EH (cell line): ENCODE measurements at places on chromosomes 5 and 9.

DNA sequence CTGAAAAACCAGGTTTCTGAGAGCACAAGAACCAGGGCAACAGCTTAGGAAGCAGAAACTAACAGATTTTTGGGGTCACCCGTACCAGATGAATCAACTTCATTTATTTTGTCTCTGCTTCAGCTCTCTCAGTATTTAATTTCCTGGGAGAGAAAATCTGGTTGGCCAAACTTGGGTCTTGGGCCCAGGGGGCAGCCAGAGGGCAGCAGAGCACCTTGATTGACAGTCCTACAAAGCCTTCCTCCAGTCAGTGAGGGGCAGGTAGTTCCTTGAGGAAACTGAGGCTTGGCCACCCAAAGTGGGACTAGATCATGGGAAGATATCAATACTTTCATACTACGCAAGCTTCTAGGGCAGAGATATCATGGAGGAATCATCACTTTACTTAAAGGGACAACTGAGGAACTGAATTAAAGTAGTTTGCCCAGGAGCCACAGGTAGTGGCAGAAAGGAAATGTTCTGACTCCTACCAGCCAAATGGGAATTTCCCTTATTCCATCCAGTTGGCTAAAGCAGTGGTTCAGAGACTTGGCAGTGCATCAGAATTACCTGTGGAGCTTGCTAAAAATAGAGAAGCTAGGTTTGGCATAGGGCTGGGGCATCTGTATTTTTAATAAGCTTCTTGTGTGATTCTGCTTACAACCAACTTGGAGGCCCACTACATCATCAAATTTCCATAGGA is 21.5 kb upstream of the ARHGAP26 start:
- DNase-seq = peak; percentile 21

- no peak for DNase-seq
Measured at GRCh38 chr5:6195711-6196358, 182.5 kb downstream of the MED10 start.

DNA sequence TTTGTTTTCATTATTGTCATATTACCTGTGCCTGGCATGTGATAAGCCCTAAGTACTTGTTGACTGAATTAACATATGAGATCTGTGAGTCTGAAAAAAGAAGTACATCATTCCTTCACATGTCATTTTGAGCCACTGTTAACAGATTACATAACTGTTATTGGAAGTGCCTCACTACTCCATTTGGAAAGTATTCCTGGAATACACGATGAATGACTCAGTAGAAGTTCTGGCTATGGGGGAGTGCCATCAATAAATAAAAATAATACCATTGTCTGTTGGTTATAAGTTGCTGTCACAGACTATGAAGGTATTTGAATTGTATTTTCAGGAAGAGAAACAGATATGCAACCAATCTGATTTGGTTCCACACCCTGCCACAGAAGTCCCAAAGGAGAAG is 12.9 kb downstream of the NIPSNAP3B start:
- DNase-seq = peak; percentile 51

DNA sequence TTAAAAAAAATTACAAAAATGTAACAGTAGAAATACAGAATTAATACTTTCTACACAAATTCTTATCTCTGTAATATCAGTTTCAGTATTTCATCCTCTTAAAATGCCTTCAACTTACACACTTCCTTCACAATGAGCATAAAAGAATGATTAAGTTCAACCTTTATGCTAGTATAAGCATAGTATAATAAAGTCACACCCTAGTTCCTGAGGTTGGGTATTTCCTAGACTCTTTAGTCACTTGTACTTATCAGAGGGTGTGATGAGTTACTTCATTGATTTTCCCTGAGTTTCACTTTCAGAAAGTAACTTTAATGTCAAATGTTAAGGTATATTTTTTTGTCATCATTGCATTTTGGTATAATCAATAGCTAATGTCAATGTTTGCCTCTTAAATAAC is 302.4 kb downstream of the PDE4D start:
- DNase-seq = no peak

DNA sequence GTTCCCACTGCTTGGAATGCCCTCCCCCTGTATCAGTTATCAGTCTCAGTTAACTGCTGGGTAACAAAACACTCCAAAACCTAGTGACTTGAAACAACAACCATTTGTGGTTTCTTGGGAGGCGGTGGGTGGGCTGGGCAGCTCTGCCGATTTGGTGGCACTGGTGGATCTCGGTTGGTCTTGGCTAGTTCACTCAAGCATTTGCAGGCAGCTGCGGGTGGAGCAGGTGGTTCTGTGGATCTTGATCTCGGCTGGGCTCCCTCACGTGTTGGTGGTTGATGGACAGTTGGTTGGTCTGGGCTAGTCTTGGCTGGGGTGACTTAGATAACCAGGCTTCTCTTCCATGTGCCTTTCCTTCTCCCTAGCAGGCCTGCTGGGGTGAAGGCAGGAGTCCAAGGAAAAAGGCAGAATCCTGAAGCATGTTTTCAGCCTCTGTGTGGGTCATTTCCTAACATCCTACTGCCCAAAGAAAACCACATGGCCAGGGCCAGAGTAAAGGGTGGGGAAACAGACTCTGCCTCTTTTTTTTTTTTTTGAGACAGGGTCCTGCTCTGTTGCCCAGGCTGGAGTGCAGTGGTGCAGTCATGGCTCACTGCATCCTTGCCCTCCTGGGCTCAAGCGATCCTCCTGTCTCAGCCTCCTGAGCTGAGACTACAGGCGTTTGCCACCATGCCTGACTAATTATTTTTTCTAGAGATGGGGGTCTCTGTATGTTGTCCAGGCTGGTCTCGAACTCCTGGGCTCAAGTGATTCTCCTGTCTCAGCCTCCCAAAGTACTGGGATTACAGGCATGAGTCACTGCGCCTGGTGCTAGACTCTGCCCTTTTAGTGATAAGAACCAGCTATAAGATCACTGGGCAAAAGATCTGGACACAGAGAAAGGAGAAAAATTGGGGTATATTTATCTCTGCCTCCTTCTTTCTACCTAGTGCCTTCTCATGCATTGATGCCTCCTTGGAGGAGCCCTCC is 183.7 kb downstream of the RGS3 start:
- DNase-seq = no peak

GRCh38 chr5:107764282-107764681 is 93.5 kb upstream of the EFNA5 start:
- no peak for DNase-seq

GRCh38 chr9:123912167-123912897 is 17.6 kb downstream of the DENND1A start:
- no peak for DNase-seq

DNA sequence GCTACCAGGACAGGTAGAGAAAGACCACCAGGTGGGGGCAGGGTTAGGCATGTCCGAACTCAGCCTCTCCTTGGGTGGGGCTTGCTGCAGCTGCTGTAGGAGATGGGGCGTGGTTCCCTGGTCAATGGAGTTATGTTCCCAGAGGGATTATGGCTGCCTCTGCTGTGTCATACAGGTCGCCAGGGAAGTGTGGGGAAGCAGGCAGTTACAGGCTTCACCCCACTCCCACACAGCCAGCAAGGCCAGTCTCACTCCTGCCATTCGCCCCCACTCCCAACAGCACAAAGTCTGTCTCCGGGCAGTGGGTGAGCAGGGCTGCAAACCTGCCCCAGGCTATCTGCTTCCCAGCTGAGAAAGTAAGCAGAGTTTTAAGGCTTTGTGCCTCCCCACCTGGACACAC is 20.0 kb upstream of the CEP72 start:
- no peak for DNase-seq

GRCh38 chr5:43190755-43191603 is 1.0 kb upstream of the NIM1K start:
- DNase-seq = peak; percentile 57

DNA sequence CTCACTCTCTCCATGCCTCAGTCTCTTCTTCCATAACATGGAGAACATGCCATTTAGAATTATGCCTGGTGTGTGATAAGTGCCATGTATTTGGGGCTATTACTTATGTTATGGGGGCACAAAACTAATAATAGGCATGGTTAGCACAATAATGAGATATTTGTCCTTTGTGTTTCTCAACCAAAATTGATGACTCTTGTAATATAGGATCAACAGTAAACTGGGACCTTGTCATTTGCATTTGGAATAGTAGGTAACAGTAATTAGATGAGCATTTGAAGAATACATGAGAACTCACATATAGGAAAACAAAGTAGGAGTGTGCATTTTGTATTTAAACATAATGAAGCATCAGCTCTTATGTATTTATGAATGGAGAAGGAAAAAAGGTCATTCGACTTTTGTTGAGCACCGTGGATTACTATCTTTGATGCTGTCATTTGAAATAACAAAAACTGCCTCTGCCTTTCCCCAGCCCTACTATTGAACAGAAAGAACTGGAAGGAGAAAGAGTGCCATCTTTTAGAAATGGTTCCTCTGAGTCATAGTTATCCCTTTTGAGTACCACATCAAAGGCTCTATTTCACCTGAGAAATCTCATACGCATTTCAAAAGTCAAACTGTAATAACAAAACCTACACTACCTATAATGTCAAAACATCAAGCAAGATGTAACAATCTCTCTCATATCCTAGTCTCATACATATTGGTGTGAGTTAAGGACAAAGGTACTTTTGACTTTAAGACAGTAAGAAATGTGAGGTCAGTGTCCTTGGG is 655.2 kb downstream of the PDE4D start:
- DNase-seq = no peak

GRCh38 chr5:1387876-1388275 is 43.0 kb upstream of the CLPTM1L start:
- no peak for DNase-seq

- DNase-seq = no peak
Measured at GRCh38 chr5:143350341-143350740, 53.1 kb downstream of the NR3C1 start.

GRCh38 chr5:119478781-119479180 is 26.5 kb downstream of the HSD17B4 start:
- peak; percentile 11 for DNase-seq

GRCh38 chr9:110451726-110452125 is 114.1 kb upstream of the TXNDC8 start:
- no peak for DNase-seq

- DNase-seq = no peak
Measured at GRCh38 chr5:66896171-66896570, 300.0 kb downstream of the MAST4 start.

DNA sequence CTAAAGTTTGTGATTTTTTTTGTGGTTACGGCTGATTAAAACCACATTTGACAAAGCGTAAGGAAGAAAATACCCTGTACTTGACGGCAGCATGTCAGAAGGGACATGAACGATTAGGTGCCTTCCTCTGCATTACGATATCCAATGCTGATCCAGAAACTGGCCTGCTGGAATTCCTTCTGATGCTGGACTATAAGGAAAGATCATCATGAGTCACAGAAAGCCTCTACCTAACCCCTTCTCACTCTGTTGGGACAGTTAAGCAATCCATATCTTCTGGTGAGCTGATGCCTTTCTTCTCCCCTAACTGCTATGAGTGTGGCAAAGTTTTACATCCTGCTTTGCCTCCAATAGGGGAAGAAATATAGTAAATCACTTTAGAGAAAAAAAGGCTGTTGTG is 78.4 kb upstream of the PAPPA start:
- peak; percentile 83 for DNase-seq

DNA sequence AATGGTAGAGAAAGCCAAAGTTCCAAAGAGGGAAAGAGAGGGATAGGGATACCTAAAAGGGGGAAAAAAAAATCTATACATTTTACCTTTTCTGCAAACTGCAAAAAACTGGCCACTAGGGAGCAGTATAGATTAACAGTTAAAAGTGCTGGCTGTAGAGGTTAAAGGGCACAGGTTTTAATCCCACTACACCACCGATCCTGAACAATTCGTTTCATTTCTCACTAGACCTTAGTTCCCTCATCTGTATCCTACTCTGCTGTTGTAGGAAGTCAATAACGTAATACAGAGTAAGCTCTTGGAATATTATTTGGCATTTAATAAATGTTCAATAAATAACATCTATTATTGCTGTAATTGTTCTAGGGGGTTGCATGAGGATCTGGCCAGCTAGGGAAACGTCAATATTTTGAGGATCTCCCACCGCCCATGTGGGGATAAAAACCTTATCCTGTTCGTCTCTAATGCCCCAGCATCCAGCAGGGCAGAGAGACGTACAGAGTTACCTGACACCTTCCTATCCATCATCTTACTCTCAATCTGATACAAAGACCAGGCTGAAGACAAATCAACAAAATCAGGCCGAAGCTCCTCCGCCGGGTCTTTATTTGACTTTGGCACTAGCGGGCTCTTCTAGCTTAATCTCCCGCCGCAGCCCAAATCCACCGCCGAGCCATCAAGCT is 757 bp downstream of the CDC26 start:
- DNase-seq = peak; percentile 63

DNA sequence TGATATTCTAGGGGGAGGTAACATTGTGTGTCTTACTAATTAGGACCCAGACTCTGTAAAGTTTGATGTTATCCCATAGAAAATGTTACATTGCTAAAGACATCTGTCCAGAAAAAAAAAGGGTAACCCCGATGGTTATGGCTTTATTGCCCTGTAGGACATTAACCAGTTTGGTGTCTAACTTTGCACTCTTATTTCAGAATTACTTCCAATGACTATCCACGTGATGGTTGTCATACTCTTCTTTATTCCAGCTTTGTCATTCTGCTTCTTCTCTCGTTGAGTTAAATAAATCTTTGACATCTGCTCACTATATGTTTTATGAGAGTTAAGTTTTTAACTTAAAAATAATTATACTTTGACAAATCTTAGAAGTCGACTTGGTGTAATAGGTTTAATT is 180.4 kb upstream of the ANKRD55 start:
- DNase-seq = no peak

DNA sequence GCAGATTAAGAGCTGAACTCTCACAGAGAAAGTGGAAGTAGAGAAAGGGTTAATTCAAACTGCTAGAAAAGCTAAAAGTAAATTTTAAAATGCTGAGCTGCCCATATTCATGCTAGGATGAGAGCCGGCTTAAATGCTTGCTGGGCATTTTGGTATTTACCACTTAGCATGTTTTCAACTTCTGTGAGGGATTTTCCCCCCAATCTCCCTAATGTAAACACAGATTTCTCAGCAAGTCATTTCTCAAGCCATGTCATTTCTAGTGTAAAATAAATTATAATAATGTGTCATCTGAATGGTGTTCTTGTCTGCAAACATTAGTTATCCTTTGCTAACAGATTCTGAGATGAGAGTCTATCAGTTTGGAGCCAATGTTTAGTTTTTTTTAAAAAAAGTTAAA is 22.3 kb downstream of the RPS23 start:
- no peak for DNase-seq

DNA sequence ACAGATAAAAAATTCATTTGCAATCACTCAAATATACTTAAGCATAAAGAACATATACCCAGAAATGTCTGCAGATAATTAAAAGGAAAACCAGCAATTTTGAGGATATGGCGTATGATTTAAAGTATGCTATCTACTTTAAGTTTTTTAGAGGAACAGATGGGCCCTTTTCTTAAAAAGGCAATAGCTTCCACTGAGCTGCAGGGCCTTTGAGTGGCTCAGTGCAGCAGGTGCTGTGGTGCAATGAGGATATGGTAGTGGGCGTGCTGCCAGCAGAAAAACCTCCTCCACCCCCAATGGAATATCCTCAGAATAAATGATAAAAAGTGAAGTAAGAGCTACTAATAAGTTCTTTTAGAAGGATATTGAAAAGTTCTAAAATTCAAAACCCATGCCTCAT is 814.5 kb downstream of the MTRR start:
- DNase-seq = no peak
